Endothelial cell of umbilical vein (primary cell): ENCODE measurements at places on chromosomes 4 and X. TPM values are rescaled to one million over a fixed set of nuclear protein-coding genes. Genes with fewer than 3 reads are reported as not detected.

GRCh38 chr4:9898596-9899305, 117.3 kb downstream of the DRD5 start:
- DNase-seq: peak; percentile 9
- no peaks in the 10 kb centered on the region for H3K4me1 ChIP-seq
- H3K36me3 ChIP-seq: no peaks in the 10 kb centered on the region
- no peaks in the 10 kb centered on the region for H3K27me3 ChIP-seq
- no peak overlapping the region for H3K4me3 ChIP-seq

- H3K36me3 ChIP-seq: no peaks in the 10 kb centered on the region
- DNase-seq: no peak
- H3K27ac ChIP-seq: no peak overlapping the region
Observed at GRCh38 chr4:89855236-89855635, 18.3 kb upstream of the SNCA start.

DNA sequence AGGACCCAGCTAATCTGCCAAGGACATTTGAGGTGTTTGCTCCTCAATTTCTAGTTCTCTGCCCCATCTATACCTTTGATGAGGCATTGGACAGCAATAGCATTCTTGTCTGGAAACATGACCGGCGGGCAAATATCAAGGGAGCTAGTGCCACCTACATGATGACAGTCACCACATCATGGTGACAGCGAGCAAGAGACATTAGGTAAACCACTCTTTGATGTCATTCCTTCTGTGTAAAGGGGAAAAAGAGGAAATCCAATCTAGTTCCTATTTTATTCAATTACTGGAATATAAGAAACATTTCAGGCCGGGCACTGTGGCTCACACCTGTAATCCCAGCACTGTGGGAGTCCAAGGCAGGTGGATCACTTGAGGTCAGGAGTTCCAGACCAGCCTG, 20.7 kb upstream of the IL13RA1 start:
- H3K27ac ChIP-seq: no peak overlapping the region
- H3K36me3 ChIP-seq: no peaks in the 10 kb centered on the region
- H3K4me3 ChIP-seq: no peak overlapping the region

DNA sequence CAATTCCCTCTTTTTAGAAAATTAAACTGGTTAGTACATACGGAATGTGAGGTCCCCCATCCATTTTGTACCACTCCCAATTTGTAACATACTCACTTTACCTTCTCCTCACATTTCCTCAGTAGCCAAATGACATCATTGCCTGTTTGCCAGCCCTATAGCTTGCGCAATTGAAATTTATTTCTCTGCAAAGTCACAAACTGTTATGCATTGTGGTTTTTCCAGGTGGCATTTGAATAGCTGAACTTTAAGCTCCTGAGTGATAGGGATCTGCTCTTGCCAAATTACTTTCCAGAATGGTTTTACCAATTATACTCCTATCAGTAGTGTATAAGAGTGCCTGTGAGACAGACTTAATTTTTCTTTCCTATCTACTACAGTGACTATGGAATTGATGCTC, 7.7 kb downstream of the COL4A5 start:
- DNase-seq: no peak
- no peaks in the 10 kb centered on the region for H3K27me3 ChIP-seq
- H3K36me3 ChIP-seq: no peaks in the 10 kb centered on the region
- no peak overlapping the region for H3K27ac ChIP-seq

DNA sequence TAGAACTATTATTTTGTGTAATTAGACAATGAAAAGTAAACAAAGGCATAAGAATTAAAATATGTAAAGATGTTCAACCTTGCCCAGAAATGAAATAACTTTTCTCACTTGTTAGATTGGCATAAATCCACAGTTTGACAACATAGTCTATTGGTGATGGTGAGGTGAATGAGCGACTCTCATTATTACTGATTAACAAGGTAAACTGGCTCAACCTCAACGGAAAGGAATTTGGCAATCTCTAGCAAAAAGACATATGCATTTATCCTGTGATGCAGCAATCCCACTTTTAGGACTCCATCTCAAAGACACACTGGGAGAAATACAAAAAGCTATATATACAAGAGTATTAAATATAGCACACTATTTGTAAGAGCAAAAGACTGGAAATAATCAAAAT, 22.3 kb downstream of the UBA6 start:
- H3K27me3 ChIP-seq: no peaks in the 10 kb centered on the region
- DNase-seq: no peak
- no peak overlapping the region for H3K4me3 ChIP-seq

The COX7B2 gene
- not detected in 2 replicates for total RNA-seq

DNA sequence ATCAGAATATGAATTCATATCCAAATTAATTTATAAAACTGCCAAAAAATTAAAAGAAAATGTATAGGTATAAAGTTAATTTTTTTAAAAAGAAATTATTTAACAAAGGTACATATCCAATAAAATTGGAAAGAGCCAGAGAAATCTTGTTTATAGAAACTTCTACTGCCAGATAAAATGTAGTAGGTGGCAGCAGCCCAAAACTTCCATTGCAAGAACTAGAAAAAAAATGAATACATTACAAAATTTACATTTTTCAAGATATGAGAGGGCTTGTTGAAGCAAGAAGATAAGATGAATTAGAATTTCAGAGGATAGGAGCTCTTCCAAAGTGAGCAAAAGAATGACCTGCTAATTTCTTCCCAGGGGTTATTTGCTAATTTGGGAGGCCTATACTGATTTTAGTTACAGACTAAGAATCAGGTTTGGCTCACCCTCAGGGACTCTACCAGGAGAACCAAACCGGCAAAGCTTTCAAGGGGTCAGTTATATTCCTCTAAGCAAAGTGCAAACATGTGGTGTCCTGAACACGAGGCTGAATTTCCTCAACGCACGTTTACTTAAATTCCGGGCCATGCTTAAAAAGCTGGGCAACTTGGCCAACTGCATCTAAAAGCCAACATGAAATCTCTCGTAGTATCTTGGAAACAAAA, 17.5 kb downstream of the ANKRD50 start:
- no peak overlapping the region for H3K4me3 ChIP-seq
- H3K36me3 ChIP-seq: peaks cover 5% of the 10 kb centered on the region
- no peak overlapping the region for H3K27ac ChIP-seq
- DNase-seq: no peak
- peaks cover 16% of the 10 kb centered on the region for H3K4me1 ChIP-seq

- no peaks in the 10 kb centered on the region for H3K36me3 ChIP-seq
- peak overlapping the region; percentile 2 for H3K4me3 ChIP-seq
- peak; percentile 98 for DNase-seq
- peak overlapping the region; percentile 62 for H3K27ac ChIP-seq
- H3K4me1 ChIP-seq: peaks cover 23% of the 10 kb centered on the region
Observed at GRCh38 chr4:156999175-156999517, 27.5 kb upstream of the PDGFC start.

GRCh38 chr4:2367626-2368025, 50.8 kb downstream of the ZFYVE28 start:
- no peaks in the 10 kb centered on the region for H3K4me1 ChIP-seq
- no peaks in the 10 kb centered on the region for H3K36me3 ChIP-seq
- no peak for DNase-seq
- no peak overlapping the region for H3K4me3 ChIP-seq

DNA sequence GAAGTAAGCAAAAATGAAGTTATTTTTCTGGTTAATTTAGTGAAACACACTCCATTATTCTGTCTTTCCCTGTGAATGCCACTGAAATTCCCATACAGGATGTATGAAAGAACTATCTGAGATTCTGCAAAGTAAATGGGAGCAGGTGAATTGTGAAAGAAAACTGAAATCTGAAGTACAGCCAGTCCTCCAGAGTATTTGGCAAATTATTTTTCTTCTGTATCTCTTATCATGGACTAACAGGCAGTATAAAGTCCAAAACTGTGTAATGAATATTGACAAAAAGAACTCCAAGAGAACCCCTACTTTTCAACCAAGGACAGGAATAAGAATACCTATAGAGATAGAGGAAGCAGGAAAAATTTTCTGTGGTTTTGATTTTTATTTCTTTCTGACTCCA, 40.8 kb upstream of the AR start:
- H3K4me1 ChIP-seq: no peaks in the 10 kb centered on the region
- H3K27ac ChIP-seq: no peak overlapping the region
- H3K36me3 ChIP-seq: no peaks in the 10 kb centered on the region
- H3K4me3 ChIP-seq: no peak overlapping the region

DNA sequence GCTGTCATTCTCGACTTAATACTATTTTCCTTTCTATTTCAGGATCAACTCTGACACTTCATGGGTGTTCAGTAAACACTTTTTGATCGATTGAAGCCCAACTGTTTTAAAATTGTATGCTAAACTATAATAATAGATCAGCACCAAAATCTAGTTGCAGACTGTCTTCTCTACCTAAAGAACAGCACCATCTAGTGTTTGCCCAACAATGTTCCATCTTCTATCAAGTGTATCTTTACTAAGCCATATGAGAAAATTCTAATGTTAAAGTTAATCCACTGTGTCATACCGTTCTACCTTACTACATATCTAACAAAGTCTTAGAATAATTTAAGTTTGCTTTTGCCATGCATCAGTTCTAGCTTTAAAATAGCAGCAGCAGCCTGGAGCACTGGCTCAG, 113.0 kb upstream of the PRDX4 start:
- DNase-seq: peak; percentile 25
- H3K27ac ChIP-seq: no peak overlapping the region
- no peak overlapping the region for H3K4me3 ChIP-seq
- H3K4me1 ChIP-seq: no peaks in the 10 kb centered on the region
- no peaks in the 10 kb centered on the region for H3K27me3 ChIP-seq

The ADH6 gene
- total RNA-seq: not detected in 2 replicates

DNA sequence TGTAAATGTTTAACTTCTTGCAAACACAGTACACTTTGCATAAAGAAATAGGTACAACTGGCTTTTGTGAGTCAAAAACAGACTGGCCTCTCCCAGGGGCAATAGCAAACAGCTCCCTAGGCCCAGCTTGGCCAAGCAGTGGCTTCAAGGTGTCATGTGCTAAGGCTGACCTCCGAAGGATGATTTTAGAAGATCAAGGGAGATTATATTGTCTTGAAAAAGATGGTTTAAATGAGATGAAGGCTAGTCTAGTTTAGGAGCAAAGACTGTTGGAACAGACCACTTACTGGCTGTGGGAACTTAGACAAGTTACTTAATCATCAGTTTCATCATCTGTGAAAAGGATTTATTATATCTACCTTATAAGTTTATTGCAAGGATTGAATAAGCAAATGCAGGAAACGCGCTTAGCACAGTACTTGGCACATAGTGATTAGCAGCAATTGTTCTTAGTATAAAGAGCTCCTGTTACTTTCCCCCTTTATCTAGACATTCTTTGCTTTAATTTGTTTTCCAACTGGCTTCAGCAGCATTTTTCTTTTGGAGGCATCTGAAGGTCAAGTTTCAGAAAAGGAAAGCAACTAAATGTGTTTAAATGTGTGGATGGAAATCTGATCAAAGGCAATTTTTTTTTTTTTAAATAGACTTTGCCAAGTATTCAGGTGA, 17.2 kb downstream of the ANXA3 start:
- peaks cover 4% of the 10 kb centered on the region for H3K36me3 ChIP-seq
- peaks cover 33% of the 10 kb centered on the region for H3K4me1 ChIP-seq
- no peak for DNase-seq
- H3K27ac ChIP-seq: peak overlapping the region; percentile 81

- DNase-seq: no peak
- no peaks in the 10 kb centered on the region for H3K36me3 ChIP-seq
- H3K27ac ChIP-seq: no peak overlapping the region
- H3K4me3 ChIP-seq: no peak overlapping the region
- H3K27me3 ChIP-seq: no peaks in the 10 kb centered on the region
- H3K4me1 ChIP-seq: no peaks in the 10 kb centered on the region
Observed at GRCh38 chrX:128309311-128309710, 257.1 kb upstream of the ACTRT1 start.

The INTS6L gene
- total RNA-seq: 5.6 and 7.5 TPM in 2 replicates

The MAGEB4 gene
- not detected in 2 replicates for total RNA-seq

DNA sequence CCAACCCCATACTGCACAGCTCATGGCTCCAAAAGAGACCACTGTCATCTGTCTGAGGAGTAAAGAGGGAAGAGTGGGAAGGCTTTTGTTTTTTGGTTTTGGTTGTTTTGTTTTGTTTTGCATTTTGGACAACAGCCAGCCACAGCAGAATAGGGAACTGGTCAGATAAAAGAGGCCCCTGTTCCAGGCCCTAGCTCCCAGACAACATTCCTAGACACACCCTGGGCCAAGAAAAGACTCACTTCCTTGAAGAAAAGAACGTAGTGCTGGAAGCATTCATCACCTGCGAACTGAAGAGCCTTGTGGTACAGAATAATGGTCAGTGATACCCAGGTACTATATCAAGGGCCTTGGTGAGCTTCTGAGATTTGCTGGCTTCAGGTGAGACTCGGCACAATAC, 619.4 kb upstream of the SPANXN1 start:
- no peak overlapping the region for H3K4me3 ChIP-seq
- no peaks in the 10 kb centered on the region for H3K4me1 ChIP-seq
- DNase-seq: no peak
- no peak overlapping the region for H3K27ac ChIP-seq
- H3K36me3 ChIP-seq: no peaks in the 10 kb centered on the region
